LoVo (cell line): ENCODE measurements at places on chromosomes 4 and X.
A peak's percentile ranks its signal among the peaks of the same experiment; 100 is the strongest.

DNA sequence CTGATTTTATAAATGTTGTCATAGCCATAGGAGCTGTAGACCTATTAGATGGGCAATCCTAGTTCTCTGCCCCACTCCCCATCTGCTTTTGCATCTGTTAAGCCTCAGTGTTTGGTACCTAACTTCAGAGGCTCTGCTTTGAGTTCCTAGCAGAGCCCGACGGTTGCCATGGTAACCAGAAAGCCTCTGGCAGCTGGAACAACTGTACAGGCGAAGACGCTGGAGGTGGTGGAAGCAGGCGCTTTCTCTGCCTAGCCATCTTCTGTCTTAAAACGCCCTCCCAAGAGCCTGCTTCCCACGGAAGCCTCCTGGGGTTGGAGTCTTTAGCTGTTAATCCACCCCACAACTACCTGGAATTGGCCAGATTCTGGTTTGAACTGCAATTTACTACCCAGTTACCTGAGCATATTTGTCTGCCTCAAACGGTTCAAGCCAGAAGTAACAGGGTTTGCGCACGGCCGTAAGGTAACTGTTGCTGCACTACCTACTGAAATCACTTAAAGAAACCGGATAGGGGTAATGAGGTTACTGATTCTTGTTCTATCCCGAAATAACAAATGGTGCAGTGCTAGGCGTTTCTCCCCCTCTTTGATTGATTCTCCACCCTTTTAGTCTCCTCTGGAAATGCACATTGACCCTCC lies 1.0 kb upstream of the GABRG1 start:
- DNase-seq, result no peak

DNA sequence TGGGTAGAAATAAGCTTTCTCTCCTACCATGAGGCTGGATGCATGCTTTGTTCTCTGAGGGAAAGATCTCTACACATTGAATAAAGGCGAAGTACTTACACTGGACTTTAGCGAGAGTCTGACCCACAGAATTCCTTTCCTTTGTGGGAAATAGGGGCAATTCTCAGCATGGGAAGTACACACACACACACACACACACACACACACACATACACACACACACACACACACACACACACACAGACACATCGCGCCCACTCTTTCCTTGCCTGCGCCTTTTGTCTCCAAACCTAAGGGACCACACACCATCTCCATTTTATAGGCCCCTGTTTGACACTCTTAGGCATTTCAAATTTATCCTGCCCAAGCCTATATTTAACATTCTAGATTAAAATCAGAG lies 83.8 kb downstream of the LUZP4 start:
- DNase-seq, result no peak

GRCh38 chr4:6324999-6325787 lies 55.5 kb downstream of the WFS1 start:
- peak; percentile 57 for DNase-seq

GRCh38 chr4:124590480-124590879 lies 122.1 kb downstream of the ANKRD50 start:
- DNase-seq, result no peak

- DNase-seq, result no peak
These were observed 84.8 kb upstream of the PLAC1 start for GRCh38 chrX:134743091-134743490.

GRCh38 chr4:95023110-95023509 lies 265.4 kb downstream of the BMPR1B start:
- no peak for DNase-seq

GRCh38 chrX:125544856-125545255 lies 225.2 kb downstream of the TEX13C start:
- no peak for DNase-seq

DNA sequence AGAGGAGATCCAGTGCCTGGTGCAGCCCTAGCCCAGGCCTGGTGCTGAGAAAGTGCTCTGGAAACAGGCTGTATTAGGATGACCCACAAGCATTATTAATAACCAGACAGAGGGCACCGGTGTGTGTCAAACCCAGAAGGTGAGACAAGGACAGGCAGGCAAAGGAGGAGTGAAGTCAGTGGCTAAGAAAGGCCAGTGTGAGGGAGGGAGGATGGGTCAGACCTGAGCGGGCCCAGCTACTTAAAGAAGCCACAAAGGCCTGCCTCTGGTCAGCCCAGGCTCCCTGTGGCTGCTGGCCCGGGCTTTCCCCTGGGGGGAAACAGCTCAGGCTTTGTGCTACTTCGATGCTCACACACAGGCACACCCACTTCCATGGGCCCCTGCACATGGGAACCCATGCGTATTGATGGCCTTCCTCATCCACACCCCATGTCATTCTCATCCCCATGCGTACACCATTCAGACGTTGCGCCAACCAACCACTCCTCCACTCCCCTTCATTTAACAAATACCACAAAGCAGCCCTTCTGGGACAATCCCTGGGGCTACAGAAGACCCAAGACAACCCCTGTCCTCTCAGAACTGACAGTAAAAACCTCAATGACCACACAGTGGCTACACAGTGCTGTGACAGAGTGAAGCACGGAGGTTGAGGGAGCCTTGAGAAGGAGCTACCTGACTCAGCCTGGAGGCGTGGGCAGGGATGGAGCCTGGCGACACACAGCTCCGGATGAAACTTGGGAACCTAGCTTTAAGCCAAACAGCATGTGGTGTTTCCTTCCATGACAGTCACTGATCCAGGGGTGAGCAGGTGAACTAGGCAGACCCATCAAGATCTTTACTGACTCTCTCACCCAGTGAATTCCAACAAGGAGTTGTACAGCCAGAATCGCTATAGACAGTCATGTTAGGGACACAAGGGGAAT lies 24.9 kb upstream of the MTM1 start:
- no peak for DNase-seq

GRCh38 chr4:165331823-165332222 lies 4.4 kb downstream of the MSMO1 start:
- DNase-seq, result no peak

DNA sequence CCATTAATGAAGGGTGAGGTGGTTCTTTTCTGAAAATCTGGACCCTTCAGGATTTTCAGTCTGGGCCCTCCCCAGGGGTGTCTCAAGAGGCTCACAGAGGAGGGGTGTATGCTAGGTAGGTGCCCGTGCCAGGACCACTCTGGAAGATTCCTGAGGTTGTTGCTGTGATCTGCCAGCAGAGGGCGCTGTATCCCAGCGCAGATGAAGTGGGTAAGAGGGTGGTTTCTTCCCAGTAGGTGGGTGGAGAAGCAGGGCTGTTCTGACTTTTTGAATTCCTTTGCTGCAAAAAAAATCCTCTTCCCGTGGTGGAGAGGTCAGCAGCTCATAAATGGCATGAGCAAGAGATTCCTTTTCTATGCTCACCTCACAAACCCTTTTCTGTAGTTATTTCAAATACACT lies 51.1 kb downstream of the SCML1 start:
- DNase-seq, result peak; percentile 6

DNA sequence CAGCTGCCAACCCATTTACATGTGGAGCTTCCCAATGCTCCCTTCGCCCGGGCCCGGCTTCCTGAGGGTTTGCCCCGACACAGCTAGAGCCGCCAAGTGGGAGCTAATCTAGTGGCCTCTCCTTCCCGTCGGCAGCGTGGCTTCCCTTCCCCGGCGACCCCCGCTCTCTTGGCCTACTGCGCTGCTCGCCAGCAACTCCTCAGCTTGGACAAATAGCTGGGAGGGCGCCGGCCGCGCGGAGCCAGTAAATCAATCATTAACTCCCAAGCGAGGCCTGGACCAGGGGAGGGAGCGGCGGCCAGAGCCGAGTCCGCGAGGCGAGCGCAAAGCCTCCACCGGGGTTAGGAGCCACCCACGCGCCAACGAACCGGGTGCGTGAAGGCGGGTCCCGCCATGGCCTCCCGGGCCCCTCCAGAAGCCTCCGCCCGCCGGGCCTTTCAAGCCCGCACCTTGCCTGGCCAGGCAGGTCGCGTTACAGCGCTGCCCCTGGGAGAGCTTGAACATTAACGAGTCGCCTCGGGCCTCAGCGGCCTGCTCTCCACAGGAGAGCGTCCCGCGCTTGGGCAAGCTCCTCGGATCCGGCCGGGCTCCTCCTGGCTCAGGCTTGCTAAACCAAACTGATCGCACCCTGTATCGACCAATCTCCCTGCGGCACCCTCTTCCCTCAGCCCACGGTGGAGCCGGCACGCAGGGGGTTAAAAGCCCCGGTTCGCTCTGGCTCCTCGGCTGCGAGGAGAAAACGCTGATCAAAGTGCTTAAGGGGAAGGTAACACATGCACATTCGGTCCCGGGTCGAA lies 10.6 kb upstream of the BCOR start:
- DNase-seq, result peak; percentile 47

GRCh38 chr4:118765399-118765798 lies 70.5 kb downstream of the SEC24D start:
- DNase-seq, result peak; percentile 50

GRCh38 chr4:77852892-77853495 lies 9.6 kb upstream of the MRPL1 start:
- DNase-seq, result no peak

DNA sequence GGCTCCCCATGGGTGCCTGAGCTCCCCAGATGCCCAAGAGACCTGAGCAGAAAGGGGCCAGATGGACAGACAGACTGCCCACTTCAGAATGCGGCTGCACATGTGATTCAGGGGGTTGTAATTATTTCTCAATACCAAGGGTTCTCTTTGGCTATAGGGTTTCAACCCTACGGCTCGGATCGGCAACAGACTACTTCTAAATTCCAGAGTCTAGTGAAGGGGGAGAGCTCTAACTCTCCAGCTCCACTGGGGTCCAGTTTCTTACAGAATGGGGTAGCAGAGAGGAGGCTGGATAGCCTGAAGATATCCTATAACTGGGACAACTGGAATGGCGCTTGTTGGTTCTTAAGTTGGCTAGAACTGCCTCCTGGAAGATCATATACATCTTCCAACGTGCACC lies 136.3 kb downstream of the MGST2 start:
- DNase-seq, result no peak

- no peak for DNase-seq
These were observed 196.0 kb downstream of the KCNIP4 start for GRCh38 chr4:21752616-21753015.

DNA sequence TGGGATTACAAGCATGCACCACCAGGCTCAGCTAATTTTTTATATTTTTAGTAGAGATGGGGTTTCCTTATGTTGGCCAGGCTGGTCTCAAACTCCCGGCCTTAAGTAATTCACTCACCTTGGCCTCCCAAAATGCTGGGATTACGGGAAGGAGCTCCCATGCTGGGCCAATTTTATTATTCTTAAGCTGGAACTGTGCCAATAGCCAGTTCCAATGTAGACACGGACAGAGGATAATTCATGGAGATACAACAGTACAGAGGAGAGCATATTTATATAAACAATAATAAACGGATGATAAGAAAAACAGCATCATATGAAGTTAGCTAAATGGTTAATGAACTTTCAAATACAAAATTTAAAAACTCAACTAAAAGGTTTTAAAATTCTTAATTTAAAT lies 87.8 kb downstream of the PPA2 start:
- DNase-seq, result no peak

DNA sequence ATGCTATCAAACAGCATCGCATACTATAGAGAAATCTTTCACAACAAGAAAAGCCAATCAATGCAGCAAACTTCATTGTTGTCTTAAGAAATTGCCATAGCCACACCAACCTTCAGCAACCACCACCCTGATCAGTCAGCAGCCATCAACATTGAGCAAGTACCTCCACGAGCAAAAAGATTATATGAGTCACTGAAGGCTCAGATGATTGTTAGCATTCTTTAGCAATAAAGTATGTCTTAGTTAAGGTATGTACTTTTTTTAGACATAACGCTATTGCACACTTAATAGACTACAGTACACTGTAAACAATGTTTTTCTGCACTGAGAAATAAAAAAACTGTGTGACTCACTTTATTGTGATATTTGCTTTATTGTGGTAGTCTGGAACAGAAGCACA lies 37.8 kb upstream of the FUNDC1 start:
- peak; percentile 6 for DNase-seq

DNA sequence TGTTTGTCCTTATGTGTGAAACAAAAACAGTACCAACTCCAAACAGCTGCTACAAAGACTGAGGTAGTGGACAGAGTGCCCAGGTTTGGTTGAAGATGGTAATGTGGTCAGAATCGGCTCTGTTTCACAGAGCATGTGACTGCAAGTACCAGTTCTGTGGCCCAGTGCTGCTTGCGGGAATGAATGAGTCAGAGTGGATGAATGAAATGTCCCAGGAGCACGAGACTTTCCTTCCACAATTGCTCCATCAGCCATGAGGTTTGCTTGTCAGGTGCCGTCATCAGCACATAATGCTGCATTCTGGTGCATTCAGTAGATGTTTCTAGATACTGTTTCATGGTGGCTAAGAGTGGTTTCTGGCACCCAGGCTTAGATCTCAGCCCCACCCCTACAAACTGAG lies 84.2 kb downstream of the GPR143 start:
- DNase-seq, result no peak

DNA sequence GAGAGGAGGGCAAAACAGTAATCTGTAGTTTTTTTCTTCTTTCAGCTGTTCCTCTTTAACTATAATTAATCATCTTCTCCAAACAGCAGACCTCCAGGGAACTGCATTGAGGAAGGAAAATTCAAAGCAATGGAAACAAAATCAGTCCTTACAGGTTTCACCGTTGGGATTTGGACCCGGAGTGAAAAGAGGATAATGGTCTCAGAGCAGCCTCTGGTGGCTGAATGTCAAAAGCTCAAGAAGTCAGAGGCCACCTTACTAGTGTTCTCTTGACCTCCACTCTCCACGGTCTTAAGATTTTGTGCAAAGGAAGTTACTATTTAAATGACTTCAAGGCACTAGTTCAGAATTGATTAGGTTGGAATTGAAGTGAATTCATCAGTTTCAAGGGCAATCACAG lies 16.0 kb upstream of the MID1 start:
- DNase-seq, result no peak

DNA sequence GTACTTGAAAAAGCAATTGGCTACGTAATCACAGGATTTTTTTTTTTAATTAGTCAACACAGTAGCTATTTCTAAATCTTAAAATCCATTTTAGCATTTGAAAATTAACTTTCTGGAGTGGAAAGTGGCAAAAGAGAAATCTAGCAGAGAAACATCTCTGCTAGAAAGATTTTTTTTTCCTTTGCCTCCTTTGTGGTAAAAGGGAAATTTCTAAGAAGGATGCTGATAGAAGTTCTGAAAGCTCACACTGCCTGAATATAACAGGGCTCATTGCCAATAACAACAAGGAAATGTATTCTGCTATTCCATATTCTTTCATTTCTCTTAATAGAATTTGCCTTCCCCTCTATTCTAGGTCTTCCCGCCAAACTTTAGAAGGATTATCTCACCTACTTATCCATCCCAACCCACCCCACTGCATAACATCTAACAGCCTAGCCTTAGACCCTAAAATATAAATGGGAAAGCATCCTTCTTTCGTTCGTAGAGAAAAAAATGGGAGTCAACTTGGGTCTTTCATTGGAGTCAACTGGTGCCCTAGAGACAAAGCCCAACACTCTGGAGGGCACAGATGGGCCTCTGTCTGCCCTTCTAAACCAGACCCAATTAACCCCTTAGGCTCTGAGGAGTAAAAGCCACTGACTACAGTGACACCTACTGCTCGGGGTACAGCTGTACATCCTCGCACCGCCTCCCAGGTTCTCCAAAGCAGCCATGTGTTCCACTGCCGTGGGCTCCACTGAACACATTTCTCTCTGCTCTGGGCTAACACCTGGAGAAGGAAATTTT lies 103.9 kb downstream of the MAML3 start:
- peak; percentile 25 for DNase-seq
